ENCODE measurements at places on chromosomes 11 and 22.

DNA sequence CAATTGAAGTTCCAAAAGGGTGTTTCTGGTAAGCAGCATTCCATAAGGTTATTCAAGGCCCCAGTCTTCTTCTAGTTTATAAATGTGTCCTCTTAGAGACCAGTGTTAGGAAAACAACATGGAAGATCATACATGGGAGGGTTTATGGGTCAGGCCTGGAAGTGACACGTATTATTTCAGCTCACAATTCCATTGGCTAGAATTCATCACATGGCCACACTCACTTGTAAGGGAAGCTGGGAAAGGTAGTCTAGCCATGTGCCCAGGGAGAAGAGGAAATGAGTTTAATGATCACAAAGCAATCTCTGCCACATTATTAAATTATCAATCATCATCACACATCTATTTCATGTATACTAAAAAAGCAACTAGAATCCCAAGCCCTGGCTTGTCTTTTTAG, 181.7 kb upstream of the TBCEL start:
- no peak for DNase-seq

DNA sequence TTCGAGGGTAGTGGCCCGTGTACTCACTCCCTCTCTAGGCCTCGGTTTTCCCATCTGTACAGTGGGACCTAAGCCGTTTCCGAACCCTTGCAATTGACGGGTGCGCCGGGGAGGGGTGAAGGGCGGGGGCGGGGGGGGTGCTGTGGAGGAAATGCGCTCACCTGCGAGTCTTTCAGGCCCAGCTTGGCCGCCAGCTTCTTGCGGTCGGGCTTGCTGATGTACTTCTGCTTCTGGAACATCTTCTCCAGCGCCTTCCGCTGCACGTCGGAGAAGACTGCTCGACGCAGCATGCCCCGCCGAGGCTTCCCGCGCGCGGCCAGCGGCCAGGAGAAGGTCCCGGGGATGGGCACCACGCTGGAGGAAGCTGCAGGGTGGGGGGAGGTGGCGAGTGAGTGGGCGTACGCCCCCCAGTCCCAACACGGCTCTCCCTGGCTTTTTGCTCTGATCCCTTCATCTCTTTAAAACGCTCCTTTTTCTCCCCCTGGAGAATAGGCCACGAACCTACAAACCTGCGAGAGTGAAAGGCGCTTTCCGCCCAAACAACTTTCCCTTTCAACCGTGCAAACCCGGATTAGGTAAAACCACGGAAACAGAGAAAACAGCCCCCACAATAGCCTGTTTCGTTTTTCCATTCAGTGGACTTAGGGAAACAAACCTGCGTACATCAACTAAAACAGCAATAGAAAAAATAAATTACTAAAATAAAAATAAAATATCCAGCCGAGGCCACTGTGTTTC, 3.2 kb downstream of the DBX1 start:
- DNase-seq = no peak

GRCh38 chr11:19442554-19442910, 201.8 kb upstream of the E2F8 start:
- no peak for DNase-seq

DNA sequence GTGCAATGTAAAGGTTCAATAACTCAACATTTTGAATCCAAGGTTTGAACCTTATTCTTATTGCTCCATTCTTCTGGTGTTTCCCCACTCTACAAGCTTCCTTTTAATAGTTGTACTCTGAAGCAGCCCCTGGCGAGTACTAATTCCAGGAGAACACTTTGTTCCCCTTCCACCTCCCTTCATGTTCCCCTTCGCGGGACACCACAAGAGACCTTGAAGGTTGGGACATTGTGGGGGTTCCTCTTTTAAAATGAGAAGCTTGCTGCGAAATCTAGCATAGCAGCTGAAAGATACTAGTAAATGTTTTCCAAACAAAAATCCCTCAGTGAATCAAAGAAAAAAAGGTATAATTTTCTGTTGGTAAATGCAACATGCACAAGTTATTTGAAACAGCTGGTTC, 626.3 kb upstream of the LRRC4C start:
- DNase-seq = no peak

DNA sequence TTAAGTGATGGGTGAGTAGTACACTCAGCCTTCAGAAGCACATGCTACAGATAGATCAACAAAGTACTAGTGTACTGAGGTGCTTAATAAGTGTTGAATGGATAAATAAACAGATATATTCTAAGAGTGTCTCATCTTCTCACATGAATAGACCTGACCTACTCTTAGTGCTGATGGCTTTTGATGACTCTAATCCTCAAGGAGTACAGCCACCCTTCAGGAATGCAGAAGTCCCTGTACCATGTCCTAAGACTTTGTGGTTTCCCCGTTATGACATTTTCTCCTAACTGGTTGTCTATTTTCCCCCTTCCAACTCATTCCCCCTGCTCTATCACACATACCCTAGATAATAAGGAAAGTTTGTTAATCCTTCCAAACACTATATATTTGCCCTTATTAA, 61.6 kb downstream of the C11orf65 start:
- no peak for DNase-seq

GRCh38 chr22:20588843-20589581, 81.6 kb downstream of the MED15 start:
- no peak for DNase-seq

- DNase-seq = no peak
Observed at GRCh38 chr11:121053244-121053643, 29.3 kb downstream of the TBCEL start.

DNA sequence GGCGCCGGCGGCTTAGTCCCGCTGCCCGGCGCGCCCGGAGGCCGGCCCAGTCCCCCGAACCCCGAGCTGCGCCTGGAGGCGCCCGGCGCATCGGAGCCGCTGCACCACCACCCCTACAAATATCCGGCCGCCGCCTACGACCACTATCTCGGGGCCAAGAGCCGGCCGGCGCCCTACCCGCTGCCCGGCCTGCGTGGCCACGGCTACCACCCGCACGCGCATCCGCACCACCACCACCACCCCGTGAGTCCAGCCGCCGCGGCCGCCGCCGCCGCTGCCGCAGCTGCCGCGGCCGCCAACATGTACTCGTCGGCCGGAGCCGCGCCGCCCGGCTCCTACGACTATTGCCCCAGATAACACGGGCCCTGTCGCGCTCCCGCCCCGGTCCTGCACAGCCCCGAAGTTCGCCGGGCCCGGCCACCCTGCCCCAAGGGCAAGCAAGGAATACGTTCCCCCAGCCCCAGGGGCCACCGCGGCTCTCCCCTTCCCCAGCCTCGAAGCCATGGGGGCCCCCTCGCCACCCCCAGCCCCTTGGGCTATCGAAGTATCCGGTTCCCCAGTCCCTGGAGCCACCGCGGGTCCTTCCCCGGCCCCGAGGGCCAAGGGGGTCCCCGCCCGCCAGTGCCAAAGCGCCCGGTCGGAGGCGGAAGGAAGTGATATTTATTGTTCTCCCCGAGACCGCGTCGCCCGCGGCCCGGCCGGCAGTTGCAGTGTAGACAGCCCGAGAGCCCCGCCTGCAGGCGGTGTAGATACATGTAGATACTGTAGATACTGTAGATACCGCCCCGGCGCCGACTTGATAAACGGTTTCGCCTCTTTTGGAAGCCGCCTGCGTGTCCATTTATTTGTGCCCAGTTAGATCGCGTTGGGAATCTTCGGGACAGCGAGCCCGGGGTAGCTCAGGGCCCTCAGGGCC, 6.2 kb downstream of the TBX1 start:
- DNase-seq = no peak

GRCh38 chr11:115488945-115489344, 15.3 kb downstream of the CADM1 start:
- DNase-seq = peak; percentile 81

DNA sequence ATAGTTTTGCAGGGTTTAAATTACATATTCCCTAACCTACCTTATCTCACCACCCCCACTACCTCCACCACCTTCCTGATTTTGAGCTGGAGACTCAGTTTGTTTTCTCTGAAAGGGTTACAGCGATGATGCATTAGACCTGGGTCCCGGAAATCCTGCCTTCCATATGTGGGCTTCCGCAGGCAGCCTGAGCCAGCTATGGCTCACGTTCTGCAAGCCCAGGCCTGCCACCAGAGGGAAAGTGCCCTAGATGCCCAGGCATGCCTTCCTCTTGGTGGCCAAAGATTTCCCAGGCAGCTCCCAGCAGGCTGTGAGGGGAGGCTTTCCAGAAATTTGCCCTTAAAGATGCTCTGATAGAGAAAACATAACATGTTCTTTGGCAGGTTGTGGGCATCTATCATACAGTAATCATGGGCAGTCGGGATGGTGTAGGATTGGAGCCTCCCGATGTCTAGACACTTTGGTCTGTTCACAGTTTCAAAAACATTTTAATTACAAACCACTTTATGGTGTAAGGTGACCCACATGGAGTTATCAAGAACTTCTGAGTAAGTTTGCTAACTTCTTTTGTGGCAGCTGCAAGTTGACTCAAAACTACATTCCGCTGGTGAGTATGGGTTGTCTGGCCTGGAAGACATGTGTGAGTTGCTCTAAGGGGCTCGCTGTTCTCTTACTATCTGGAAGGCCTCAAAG, 79.3 kb downstream of the MICAL2 start:
- no peak for DNase-seq

All from AG04449 (cell line).